ENCODE measurements at places on chromosomes 4 and X.

DNA sequence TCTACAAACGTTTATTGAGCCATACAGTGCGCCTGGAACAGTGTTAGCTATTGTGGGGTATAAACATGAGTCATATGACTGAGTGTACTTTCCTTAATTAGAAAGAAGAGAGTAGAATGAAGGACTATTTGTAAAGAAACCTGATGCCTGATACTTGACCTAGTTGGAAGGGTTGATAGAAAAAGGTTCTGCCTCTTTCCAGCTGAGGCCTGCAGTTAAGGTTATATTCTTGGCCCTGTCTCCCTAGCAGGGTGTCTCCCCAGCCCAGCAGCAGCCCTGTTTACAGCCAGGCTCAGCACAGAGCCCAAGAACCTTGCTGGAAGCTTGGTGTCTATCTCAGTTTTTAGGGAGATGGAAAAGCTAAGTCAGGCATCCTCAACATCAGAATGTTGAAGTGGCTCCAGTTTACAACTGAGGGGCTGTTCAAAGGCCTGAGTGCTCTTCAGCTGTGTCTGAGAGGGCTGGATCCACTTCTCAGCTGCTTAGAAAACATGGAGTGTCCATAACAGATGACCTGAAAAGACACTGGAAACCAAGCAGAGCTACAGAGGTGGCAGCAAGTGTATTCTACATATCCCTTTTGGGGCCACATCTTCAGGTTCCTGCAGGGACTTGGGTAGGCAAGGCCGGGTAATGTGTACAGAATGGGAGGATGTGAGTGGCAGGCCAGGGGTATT, 21.6 kb downstream of the NYX start:
- DNase-seq, result no peak

GRCh38 chr4:80454040-80454439, 118.5 kb downstream of the CFAP299 start:
- DNase-seq, result no peak

DNA sequence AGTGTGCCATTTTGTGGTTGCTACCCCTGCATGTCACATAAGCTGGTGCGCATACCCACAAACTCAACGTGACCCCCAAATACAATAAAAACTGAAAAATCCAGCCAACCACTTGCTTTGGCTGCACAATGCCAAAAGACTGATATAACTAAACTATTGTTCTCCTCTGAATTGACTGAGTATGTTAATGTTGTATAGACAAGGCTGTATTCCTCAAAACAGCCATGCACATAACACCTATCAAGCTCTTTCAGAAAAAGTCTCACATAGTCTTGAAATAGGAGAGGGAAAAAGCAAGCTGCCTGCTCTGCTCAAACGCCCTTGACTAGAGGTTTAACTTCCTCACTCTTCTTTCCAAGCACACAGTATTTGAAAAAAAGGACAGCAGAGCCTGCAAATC, 126.4 kb upstream of the NOCT start:
- no peak for DNase-seq

- DNase-seq, result no peak
Measured at GRCh38 chrX:21738210-21738949, 19.5 kb downstream of the SMPX start.

DNA sequence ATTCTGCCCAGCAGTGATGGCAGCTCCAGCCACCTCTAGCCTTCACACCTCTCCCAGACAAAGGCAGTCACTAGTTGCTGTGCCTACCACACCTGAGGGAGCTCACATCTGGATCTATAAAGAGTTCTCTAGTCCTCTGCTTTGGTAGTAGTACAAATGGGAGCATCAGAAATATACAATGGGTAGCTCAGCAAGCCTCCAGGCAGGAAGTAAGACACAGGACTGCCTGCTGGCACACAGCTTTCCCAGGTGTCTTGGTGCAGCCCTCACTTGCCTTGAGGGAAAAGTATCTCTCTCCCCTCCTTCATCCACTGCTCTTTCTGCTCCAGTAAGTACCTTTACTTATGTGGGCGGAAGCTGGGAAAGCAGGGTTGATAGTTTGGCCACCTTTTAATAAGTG, 212.9 kb upstream of the SLC7A11 start:
- DNase-seq, result no peak

- no peak for DNase-seq
Measured at GRCh38 chr4:3511187-3511586, 21.0 kb downstream of the LRPAP1 start.

Measured in CD4-positive, alpha-beta T cell treated with Interleukin-1 beta for 1 hour (primary cell).